ENCODE measurements at places on chromosomes 12 and 14.

DNA sequence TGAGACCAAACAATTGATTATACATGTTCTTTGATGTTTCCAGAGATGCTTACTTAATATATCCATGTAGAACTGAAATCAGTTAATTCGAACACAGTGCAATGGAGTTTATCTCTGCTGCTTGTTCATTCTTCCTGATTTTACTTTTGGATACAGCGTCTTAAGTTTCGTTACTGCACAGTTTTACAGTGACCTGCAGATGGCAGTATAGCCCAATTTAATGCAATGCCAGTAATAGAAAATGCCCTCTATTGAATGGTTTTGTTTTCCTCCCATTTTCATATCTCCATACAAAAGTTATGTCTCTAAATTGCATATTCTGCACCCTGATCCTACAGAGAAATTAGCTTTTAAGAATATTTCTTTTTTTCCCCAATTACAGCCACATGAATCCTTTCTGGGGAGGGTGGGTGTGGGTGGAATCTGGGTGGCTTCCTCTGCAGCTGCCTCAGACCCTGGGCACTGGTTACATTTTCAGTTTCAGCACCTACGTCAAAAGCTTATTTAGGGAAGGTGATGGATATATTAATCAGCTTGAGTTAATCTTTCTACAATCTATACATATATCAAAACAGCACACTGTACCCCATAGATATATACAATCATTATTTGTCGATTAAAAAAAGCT, 101.1 kb upstream of the DCD start:
- DNase-seq = no peak

DNA sequence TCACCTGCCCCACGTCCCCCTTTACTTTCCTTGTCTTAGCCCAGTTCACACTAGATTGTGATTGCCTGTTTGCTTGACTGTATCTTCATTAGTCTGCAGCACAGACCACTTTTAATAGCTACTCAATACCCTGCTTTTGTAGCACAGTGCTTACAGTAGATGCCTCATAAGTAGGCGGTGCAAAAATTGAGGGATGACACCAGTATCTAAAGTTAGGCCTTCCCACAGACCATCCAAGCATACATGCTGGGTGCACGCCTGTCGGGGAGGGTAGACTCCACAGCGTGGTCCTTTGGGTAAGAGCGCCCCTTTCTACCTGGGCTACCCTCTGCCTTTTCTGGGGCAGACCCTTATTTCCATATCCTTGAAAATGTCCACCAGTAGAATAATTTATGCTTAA, 140.8 kb downstream of the GCH1 start:
- no peak for DNase-seq

DNA sequence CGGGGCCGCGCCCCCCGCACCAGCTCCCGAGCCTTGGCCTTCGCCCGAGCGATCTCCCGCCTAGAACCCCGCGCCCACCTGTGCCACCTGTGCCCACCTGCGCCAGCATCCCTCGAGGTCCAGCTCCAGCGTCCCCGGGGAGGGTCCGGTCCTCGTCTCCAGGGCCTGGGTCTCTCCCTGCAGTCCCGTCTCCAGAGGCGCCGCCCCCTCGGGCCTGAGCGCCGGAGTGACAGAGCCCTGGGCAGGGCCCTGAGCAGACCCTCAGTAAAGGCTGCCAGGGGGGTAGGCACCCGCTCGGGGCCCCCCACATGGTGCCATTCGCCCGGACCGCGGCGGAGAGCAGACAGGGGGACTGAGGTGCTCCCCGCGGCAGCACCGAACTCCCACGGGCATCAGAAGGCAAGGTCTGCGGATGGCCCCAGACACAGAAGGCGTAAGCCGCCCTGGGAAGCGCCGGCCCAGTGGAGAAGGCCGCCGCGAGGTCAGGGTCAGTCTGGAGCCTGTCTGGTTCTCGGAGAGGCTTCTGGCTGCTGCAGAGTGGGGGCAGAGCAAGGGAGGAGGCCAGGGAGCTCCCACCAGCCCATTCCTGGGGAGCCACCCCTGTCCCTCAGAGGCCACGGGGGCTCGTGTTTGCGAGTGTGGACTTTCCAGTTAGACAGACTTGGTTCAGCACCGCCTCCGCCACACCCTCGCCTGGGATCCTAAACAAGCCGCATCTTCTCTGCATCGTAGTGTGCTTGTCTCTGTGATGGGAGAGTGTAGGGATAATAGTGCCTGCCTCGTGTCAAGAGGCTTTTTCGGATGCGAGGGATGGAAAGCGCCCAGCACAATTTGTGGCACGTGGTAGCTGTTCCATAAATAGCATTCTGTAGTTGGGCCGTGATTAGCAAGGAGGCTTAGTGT, 1.1 kb upstream of the PPP1R13B start:
- no peak for DNase-seq

- DNase-seq = no peak
These were observed 34.3 kb upstream of the TTC7B start for GRCh38 chr14:90850487-90850886.
